ENCODE measurements at places on chromosomes 7 and 10.

DNA sequence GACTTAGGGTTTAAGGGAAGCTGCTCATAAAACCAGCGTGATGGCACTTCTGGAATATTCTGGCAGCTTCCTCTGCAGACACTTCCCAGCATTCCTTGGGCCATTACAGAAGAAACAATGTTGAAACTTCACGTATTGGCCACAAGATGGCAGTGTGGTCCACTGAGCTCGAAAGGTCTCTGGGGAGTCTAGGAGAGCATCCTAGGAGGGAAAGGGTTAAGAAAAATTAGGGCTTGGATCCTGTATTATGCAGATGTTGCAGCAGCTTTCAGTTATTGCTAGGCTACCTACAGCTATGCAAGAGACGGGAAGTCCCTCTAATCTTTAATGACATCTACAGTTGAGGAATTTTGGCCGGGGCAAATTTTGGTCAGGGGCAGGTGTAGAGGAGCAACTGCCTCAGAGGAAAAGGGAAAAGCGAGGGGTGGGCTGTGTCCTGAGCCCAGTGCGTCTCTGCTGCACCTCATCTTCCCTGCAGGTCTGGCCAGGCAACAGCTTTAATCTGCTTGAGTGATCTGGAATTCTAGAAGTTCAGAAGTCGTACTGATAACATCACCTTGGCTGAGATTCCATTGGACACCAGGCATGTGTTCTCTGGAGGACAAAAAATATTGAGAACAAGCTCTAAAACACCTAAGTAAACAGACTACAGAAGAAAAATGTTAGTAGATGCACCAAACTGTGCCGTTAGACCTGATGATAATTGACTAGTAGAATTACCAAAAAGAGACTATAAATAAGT lies 220.8 kb upstream of the PRSS58 start:
- peak; percentile 73 for DNase-seq

DNA sequence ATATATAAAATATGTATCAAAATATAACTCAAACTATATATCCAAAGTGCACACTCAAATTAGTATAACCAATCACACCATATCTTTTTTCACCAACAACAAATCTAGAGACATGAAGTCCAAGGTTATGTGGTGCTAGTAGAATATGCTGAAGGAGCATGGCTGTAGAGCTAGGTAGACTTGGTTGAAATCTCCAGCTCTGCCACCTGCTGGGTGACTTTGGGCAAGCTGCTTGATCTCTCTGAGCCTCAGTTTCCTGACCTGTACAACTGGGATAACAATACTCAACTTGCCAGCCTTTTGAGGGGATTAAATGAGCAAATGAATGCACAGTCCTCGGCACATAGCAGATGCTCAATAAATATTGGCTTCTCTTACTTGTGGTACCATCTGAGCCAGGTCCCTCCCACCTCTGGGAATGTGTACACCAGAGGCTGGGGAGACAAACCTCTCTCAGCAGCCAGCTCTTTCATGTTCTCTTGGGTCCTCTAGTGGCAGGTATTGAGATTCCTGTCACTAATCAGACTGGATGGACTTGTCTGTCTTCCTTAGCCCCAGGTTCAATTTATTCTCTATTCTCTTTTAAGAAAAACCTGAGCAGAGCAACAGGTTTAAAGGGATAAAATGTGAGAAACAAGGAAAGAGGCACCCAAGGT lies 94.3 kb upstream of the PDE1C start:
- no peak for DNase-seq

GRCh38 chr10:79088176-79088575 lies 19.4 kb downstream of the ZMIZ1 start:
- DNase-seq, result no peak

GRCh38 chr10:96890172-96890513 lies 58.0 kb downstream of the LCOR start:
- DNase-seq, result no peak

- no peak for DNase-seq
Observed at GRCh38 chr7:42237811-42238541, 967 bp upstream of the GLI3 start.

DNA sequence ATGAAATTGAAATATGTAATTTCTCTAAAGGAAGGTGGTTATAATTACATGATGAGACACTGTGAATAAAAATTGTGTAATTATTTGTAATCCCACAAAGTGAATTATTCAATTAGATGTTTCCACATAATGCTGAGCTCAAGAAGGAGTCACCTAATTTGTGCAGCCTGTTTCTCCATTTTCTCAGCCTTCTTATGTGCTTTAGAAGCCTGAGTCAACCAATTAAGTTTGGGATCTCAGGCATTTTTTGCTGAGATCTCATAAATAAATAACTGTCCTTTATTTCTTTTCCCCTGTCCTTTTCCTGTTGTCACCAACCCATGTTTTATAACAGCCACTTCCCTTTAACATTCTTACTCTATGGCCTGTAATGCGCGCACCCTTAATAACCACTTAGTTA lies 506.5 kb upstream of the SEMA3D start:
- DNase-seq, result no peak

- no peak for DNase-seq
Observed at GRCh38 chr10:131677671-131678070, 223.1 kb upstream of the PPP2R2D start.

DNA sequence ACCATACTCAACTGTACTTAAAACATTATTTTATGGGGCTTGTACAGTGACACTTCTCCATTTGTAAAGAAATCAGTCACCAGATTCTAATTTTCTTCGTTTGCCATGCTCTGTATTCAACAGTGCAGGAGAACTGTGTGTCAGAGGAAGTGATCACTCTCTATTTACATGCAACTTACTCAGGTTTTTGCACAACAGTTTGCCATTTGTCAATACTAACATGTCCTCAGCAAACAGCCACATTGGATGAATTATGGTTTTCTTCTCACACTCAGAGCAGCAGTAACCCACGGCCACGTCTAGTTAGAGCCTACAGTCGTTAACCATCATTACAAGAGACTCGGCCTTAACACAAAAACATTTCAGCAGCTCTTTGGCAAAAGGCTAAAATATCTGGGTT lies 69.2 kb upstream of the SP4 start:
- peak; percentile 92 for DNase-seq

GRCh38 chr10:3942937-3943489 lies 158.0 kb upstream of the KLF6 start:
- no peak for DNase-seq

DNA sequence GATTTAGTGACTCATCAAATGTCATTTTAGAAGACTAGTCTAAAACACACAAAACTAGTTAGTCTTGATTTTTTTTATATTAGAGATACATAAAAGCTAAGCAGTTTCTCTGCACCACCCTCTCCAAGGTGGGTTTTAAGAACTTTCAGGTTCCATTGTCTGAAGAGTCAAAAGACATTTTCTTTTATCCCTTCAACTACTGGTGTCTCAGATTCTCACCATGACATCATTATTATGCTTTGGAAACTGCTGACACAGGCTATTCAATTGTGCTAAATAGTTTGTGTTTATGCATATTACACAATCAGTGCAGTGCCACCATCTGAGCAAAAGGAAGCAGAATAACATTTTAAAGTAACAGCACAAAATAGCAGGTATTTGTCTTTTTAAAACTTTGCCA lies 52.2 kb downstream of the IGF2BP3 start:
- peak; percentile 38 for DNase-seq

GRCh38 chr10:111087968-111088505 lies 11.2 kb downstream of the ADRA2A start:
- no peak for DNase-seq

GRCh38 chr7:16078076-16078952 lies 343.0 kb downstream of the CRPPA start:
- DNase-seq, result peak; percentile 59
